Activated CD8-positive, alpha-beta memory T cell treated with anti-CD3 and anti-CD28 coated beads, Interleukin-2, amount 50 U/mL, for 48 hours (primary cell): ENCODE measurements at places on chromosomes 13 and 19.

- DNase-seq: no peak
Measured at GRCh38 chr19:48628486-48629296, 8.5 kb downstream of the DBP start.

- DNase-seq: no peak
Measured at GRCh38 chr13:60311527-60311926, 85.5 kb upstream of the TDRD3 start.

GRCh38 chr13:45630791-45631190 lies 15.3 kb upstream of the ERICH6B start:
- DNase-seq: no peak

DNA sequence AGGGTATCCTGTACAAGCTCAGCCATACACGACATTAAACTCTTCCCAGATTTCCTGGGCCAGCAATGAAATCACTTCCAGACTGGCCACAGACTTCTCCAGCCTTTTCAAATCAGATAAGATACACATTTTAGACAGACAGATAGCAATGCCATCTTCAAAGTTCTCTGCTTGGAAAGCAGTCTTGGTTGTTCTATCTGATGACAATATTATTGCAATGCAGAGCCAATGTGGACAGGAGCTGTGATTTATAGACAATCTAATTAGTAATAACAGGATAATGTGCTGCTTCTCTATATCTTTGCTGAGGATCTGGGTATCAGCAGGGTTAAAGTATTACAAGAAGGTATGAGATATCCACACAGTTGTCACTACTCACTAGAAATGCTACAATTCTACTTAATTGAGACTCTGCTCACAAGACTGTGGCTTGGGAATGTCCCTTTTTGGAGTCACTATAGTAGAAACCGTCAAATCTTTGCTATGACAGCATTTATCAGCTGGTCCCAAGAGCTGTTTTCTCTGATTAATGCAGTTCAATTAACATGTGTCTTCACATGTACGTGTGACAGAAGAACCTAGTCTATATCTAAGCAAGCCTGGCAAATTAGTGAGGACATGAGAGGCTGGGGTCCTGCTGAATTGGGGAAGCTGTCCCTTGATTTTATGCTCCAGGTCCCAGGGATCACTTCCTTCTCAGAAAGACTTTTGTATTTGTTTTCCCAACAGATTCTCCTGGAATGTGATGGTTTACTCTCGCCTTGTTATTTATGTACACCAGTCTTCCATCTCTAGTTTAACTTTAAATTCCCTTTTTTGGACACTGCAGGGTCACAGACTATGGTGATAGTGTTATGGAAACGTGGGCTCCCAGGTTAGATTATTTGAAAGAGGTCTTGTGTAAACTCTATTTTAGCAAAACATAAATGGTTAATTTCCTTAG lies 68.8 kb downstream of the COL4A1 start:
- no peak for DNase-seq

DNA sequence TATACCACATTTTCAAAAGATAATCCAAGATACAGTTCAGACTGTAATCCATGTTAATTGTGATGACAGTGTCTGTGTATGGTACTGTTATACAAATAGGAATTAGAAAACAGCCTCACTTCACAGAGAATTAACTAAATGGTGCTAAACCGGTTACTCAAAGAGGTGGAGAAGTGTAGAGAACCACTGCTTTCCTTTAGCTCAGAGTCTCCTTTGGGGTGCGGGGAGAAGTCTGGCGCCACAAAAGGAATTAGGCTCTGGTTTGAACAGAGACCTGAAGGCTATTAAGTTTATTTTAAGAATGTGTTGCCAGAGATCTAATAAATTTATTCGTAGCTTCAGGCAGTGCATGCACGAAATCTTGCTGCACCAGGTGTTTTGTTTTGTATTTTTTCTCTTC lies 65.8 kb downstream of the FREM2 start:
- no peak for DNase-seq

DNA sequence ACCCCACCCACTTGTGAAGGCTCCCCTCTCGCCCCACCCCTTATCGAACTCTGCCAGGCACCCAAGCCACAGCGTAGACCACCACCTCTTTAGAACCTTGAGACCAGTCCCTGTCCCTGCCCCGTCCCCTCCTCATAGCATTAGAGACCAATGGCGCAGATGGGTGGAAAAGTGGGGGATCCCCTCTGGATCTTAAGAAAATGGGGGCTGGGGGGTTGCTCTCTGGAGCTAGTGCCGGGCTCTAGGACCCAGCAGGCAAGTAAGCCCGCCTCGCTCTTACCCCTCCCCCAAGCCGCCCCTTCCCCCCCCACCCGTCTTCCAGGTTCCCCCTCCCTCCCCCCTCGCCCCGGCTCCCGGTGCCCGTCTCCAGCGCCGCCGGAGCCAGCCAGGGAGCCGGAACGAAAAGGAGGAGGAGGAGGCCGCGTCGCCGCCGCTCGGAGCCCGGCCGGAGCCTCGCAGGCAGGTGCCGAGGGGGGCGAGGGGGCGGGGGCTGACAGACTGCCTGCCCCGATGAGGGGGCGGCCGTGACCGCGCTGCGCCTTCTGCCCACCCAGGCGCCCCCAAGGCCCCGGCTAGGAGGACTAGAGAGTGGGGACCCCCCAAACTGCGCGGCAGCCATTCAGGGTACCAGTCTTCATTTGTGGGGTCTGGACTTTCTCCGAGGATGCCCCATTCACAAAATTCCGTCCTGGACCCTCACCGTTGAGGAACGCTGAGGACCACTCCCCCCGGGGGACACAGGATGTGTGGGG lies at the start of gene SPRED3:
SPRED3 (plus strand) TSS at position 349 of the 752 bp plus-strand sequence. CDS start 1,606 bp downstream, outside the sequence.
- no peak for DNase-seq

GRCh38 chr13:39039041-39039440 lies 785 bp downstream of the NHLRC3 start:
- DNase-seq: no peak

DNA sequence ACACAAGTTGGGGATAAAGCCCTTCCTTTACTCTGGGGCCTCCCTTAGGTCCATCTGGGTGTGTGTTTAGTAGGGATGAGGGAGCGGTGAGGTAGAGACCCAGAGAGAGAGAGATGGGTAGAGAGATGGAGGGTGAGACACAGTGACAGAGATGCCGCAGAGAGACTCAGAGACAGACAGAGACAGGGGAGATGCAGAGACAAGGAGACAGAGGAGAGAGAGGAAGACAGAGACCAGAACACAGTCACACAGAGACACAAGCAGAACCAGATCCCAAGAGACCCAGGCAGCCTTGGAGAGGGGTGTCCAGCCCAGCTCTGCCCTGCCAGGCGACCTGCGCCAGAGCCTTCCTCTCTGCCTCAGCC lies 2.4 kb downstream of the KLK1 start:
- DNase-seq: no peak

DNA sequence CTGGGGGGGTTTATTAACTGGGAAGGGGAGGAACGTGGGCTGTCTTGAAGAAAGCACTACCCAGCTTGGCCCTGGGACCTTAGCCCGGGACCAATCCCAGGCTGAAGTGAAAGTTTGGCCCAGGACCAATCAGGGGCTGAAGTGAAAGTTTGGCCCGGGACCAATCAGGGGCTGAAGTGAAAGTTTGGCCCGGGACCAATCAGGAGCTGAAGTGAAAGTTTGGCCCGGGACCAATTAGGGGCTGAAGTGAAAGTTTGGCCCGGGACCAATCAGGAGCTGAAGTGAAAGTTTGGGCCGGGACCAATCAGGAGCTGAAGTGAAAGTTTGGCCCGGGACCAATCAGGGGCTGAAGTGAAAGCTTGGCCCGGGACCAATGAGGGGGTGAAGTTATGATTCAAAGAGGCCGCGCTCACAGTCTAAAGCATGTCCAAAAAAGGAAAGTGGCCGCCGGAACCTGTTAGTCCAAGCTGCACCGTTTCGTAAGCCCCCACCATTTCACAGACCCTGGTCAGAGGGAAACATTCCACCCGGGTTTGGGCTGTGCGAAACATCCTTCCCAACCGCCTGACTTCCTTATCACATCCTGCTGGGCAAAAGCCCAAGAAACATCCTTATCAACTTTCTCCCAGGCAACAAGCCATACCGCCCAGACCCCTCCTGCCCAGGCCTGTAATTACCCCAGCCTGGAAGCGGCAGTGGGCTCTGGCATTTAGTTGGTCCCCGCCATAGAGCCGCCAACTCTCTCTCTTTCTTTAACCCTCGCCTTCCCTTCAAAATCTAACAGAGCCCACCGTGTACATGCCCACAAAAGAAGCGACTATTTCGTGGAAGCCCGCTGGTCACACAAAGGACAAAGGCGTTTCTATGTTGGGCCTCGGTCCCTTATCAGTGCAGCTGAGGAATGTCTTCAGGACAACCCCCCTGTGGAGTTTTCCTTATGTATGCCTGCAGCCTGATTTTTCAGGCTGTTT lies 1.1 kb downstream of the ZNF850 start:
- peak; percentile 64 for DNase-seq

DNA sequence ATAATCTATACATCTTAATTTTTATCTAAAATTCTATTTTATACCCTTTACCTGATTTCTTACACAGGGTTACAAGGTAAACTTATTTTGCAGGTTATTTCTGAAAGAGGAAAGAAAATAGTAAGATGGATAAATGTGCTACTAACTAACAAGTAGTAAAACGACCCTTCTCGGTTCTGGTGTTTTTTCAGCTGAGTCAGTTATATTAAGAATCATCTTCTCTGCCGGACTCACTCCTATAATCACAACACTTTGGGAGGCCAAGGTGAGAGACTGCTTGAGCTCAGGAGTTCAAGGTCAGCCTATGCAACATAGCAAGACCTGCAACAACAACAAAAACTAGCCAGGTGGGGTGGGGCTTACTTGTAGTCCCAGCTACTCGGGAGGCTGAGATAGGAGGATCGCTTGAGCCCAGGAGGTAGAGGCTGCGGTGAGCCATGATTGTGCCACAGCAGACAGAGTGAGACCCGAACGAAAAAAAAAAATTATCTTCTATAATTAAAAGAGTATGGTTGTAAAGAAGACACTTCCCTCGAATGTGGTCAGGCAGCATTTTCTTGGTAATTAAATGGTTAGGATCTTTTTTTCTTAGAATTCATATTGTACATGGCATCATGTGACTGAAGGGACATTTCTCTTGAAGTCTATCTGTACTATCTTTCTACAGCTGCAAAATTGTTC lies 27.9 kb upstream of the RCBTB2 start:
- no peak for DNase-seq

GRCh38 chr19:38079926-38080380 lies 144.1 kb downstream of the DPF1 start:
- DNase-seq: no peak

DNA sequence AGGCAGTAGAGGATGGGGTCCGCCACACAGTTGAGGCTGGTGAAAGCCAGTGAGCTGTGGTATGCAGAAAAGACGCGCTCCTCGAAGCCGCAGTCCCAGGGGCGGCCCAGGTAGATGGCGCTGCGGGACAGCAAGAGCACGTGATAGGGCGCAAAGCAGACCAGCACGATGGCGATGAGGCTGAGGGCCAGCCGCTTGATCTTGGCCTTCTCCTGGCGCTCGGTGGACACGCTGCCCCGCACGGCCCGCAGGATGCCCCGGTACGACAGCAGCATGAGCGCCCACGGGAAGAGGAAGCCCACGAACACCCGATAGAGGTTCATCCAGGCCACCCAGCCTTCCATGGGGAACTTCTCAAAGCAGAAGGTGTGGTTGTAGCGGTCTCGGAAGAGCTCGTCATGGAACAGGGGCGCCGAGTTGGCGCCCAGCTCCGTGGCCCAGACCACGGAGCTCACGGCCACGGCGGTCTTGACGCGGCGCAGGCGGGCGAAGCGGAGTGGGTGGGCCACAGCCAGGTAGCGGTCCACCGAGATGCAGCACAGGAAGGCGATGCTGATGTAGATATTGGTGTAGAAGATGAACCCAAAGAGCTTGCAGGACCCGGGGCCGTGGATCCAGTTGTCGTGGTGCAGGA lies 6.5 kb upstream of the OPA3 start:
- DNase-seq: peak; percentile 71

DNA sequence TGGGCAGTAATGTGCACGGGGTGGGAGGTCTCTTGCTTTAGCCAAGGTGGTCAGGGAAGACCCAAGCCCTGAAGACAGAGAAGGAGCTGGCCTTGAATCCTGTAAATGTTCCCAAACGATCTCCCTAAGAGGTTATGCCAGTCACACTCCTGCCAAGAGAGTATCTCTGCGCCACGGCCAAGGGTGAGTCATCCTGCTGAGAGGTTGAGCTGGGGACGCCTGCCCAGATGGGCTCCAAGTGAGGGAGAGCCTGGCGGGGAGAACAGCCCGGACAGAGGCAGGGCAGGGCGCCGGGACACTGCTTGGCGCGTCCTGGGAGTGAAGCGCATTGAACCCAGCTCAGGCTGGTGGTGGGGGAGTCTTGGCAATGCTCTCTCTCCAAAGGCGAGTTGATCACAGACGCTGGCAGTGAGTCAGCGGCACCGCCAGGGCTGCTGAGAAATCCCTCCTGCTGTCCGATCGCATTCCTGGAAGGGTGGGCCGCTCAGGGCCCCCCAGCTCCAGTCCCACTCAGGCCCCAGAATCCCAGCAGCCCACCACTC lies 16.4 kb downstream of the SULT2B1 start:
- DNase-seq: no peak

- no peak for DNase-seq
Measured at GRCh38 chr13:98448642-98448928, 128.3 kb downstream of the STK24 start.

GRCh38 chr19:42199440-42200115 lies 17.9 kb downstream of the DEDD2 start:
- peak; percentile 79 for DNase-seq

- DNase-seq: no peak
Measured at GRCh38 chr13:59839186-59839585, 324.5 kb downstream of the DIAPH3 start.

- no peak for DNase-seq
Measured at GRCh38 chr13:45332036-45332830, 8.8 kb downstream of the TPT1 start.

DNA sequence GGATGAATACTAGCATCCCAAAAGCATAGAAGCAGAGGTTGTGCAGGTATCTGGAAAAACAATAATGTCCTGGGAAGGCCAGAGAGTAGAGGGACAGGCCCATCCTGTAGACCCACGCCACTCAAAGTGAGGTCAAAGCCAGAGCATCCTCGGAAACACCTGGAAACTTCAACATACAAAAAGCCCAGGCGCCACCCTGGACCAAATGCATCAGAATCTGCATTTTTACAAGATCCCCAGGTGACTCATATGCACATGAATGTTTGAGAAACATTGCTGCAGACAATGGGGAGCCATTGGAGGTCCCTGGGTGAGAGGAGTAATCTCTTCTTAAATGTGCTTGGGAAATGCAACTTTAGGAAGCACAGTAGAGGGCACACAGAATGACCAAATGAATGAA lies 684.1 kb downstream of the DIAPH3 start:
- no peak for DNase-seq
